ENCODE measurements at places on chromosomes 3 and 15.

DNA sequence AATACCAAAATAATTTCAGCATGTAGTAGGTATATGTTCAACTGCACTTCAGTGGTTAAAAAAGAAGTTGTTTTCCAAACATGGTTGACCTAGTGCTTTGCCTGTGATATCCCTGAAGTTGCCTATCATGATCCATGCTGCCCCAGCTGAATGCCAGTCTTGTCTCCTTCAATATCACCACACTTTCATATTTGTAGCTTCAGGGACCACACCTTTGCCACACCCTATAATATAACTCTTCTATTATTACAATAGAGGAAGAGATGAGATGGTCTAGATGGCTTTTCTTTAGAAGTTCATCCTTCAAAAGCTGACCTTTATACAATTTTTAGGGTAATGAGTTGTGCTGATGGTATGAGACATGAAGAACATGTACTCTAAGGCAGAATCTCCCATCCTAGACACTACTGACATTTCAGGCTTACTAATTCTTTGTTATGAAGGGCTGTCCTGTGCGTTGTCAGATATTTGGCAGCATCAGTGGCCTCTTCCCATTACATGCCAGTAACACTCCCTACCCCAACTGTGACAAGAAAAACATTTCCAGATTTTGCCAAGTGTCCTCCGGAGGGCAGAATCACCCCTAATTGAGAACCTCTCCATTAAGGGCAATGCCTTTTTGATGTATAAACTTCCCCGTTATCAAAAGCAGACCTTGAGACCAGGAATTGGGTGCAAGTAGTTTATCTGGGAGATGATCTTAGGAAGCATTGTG, 76.2 kb upstream of the PLCL2 start:
- DNase-seq = no peak

DNA sequence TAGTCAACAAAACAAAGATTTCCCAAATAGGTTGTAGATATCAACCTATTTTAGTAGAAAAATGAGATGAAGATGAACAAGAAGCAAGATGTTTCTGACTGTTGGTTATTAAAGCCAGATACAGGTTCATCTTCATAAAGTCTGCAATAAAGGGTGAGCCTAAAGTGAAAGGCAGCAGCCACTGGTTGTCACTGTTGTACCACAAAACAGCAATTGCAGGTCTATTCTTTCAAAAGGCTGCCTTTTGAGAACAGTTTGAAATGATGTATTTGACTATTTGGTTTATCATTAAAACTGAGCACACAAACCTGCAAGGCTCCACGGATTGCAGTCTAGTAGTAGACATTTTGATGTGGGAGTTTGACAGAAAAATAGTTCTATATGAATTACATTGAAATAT, 543.4 kb downstream of the GBE1 start:
- DNase-seq = no peak

- DNase-seq = no peak
Observed at GRCh38 chr3:194623449-194624290, 9.5 kb downstream of the TMEM44 start.

DNA sequence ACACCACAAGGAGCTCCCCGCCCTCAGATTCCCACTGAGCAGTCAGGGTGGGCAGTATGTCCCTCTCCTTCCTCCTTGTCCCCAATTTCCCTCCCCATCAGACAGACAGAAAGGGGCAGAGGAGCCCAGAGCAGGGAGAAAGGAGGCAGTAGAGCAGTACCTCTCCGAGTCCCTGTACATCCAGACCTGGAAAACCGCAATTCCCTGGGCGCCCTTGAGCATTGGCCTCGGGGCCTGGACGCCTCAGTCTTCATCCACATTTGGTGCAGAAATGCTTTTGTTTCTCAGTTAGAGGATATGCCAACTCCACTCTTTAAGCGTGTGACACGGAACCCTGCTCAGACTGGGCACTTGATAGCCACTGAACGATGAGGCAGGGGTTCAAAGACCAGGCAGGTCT, 5.9 kb downstream of the ISG20 start:
- no peak for DNase-seq

- DNase-seq = peak; percentile 87
Observed at GRCh38 chr3:143119009-143119914, at the start of gene CHST2. Gene CHST2, plus strand, starts transcription at chr3:143119771. Its CDS starts 1,046 bp downstream, at chr3:143120817.
